ENCODE measurements at places on chromosomes 5 and 9.

DNA sequence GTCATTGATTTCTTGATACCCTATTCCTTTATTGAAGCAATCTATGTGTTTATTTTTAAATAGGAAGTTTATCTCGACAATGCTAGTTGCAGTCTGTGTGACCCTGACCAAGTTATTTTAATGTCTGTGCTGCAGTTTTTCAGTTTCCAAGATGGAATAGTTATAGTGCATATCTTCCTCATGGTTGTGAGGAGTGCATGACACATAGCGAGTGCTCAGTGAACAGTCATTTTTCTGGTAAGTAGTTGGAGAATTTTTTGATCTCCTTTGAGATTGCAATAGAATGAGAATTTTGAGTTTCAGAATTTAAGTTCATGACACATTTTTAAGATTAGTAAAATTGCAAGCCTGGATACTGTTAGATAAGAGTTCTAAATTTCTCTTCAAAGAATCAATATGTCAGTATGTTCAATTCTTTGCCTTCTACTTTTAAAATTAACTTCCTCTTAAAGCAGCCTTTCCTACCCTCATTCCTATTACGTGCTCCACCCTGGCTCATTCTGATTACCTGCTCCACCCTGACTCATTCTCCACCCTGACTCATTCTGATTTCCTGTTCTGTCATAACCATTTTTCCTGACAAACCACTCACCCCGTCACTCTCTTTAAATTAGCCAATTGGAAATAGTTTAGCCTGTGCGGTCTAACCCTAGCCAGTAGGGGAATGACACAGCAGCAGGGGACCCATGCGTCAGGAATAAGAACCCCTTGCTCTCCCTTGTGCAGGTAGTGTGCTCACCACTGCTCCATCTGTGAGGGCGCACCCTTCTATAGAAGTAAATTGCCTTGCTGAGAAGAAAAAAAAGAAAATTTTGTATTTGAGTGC, 30.7 kb downstream of the SPIN1 start:
- no peak for DNase-seq

DNA sequence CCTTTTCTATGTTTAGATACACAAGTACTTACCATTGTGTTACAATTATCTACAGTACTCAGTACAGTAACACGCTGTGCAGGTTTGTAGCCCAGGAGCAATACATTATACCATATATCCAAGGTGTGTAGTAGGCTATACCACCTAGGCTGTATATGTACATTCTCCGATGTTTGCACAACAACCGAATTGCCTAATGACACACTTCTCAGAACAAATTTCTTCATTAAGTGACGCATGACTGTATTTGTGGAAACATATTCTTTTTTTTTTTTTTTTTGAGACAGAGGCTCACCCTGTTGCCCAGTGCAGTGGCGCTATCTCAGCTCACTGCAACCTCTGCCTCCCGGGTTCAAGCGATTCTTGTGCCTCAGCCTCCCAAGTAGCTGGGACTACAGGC, 4.0 kb upstream of the RAD23B start:
- no peak for DNase-seq

DNA sequence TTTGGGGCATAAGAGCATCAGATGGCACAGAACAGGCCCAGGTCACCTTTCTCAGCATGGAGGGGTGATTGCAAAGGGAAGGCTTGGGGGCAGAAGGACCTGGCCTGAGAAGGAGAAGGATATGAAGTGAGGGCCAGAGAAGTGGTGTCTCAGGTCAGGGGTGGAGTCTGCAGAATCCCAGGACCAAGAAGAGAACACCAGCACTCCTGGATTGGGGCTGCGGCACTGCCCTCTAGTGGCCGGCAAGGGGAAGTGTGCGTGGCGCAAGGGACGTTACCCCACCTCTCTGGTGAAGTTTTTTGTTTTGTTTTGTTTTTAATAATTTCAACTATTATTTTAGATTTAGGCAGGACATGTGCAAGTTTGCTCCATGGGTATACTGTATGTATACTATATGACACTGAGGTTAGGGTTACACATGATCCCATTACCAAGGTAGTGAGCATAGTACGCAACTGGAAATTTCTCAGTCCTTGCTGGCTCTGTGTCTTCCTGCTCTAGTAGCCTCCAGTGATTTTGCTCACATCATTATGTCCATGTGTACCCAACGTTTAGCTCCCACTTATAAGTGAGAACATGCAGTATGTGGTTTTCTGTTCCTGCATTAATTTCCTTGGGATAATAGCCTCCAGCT, 1548.6 kb downstream of the EFNA5 start:
- no peak for DNase-seq

DNA sequence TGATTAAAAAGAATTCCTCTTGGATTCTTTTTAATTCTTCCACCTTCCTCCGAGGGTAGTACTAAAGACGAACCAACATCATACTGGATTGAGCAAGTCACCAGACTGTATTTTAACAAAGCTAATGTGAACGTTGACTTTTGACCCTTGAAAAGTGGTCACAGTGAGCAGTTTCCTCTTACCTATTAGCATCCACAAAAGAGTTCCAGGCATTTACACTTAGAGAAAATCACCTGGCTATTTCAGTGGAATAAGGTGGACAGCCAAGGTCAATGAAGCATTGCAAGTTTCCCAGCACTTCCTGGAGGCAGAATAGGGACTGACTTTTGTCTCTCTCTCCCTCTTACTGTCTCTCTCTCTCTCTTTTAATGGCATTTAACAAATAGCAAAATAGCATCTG, 145.1 kb upstream of the DAB2 start:
- DNase-seq: no peak

DNA sequence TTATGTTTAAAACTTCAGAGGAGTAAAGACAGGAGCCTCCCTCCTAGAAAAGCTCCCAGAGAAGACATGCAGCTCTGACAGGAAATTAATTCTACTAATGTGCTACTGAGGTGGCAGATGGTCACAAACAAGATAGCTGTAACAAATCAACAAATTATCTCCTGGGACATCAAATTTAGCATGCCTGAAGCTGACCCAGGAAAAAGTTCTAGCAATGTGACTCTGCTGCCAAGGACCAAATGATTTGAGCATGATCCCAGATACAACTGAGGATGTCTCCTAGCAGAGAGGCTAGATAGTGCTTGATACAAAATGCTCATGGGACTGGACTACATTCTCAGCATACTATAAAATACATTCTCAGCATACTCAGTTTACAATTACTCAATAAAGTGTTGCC, 413.5 kb upstream of the SMC2 start:
- no peak for DNase-seq

- DNase-seq: no peak
Observed at GRCh38 chr5:167460449-167461020, 830.9 kb upstream of the WWC1 start.

GRCh38 chr5:18375641-18376040, 741.4 kb downstream of the TAF11L14 start:
- DNase-seq: no peak

DNA sequence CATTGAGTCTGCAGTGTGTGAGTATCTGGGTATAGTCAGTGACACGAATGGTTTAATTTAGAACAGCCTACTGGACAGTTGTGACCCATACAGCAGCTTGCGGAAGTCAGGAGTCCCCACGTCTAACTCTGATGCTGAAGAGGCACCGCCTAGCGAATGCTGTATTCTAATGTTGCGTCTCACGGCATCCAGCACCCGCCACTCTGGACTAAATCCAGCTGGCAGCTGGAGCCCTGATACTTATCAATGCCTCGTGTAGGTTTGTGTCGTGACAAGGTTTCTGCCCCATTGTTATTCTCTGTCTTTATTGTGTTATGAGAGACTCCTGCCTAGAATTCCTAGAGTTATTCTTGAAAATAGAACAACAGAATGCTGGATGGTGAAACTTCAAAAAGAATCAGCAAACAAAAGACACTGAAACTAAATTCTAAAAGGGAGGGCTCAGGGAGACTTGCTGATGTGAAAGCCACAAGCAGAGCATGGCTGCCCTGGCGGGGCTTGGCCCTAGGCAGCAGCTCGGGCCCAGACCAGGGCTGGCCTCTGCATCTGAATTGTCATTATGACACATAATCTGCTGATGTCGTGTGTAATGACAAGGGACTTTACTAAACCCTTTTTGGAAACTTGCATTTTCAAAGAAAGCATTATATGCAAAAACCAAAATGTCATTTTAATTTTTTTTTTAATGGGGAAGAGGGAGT, 123.5 kb upstream of the ICE1 start:
- DNase-seq: no peak

DNA sequence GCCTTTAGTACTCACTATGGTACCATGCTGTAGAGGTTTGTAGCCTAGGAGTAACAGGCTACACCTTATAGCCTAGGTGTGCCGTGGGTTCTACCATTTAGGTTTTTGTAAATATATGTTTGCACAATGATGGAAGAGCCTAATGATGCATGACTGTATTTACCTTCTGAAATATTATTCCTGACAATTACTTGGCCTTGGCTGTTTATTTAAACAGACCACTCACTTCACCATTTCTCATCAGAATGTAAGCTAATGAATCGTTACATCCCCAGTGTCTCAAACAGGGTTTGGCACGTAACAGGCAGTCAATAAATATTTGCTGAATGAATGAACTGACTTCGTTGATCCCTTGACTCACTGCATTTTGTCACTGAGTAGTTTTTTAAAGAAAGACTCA, 93.1 kb downstream of the MED27 start:
- DNase-seq: no peak

- no peak for DNase-seq
Observed at GRCh38 chr5:14011089-14012020, 66.9 kb upstream of the DNAH5 start.

DNA sequence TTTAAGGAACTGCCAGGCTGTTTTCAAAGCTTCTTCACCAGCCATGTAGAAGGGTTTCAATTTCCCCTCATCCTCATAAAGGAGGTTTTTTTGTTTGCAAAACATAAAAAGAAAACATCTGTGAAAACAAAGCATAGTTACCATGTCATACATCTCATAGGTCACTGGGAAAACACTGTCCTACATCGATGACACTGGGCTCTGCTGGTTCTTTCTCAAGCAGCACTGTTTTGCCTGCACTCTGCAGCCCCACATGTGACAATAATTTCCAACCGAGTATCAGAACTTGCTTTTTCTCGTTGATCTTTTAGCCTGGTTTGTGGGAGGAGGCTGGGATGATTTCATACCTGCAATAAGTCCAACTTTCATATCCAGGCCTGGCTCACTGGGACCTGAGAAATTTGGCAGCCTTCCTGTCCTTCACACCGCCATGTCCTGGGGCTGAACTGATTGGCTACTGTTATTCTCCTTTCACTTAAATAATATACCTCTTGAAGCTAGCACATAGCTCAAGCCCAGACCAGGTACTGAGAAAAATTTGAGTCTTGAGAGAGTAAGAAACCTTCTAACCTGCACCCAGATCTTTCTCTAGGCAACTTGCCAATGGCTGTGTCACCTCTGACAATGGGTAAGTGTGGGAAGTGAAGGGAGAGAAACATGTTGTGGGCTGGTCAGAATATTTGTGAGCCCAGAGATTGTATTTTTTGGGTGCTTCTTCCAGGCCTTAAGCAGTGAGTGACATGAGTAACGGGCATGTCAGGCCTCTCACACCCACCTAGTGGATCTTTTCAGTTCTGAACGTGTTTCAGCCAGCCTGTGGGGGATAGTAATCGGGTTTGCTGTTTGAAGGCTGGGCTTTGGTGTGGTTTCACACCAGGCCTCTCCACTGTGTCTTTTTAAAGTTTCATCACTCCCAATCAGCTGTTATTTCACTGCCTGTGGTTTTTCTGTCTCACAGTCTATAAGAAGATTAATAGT, 502.8 kb downstream of the NTRK2 start:
- no peak for DNase-seq

GRCh38 chr5:168916266-168916665, 337.1 kb upstream of the PANK3 start:
- no peak for DNase-seq

DNA sequence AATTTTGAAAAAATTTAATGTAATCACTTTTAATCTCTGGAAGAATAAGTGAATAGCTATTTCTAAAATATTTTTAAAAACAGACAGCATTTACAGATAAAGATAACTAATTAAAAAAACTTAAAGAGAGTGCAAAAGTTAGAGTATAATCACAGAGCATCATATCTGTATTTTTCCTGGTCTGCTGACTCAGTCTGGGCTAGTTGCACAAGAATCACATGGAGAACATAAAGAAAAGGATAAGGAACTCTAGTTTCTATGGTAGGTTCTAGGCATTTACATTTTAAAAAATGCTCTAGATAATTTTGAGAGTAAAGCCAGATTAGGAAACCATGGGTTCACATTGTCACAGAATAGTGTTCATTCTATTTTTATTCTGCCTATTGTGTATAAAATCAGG, 347.4 kb downstream of the PSAT1 start:
- no peak for DNase-seq

DNA sequence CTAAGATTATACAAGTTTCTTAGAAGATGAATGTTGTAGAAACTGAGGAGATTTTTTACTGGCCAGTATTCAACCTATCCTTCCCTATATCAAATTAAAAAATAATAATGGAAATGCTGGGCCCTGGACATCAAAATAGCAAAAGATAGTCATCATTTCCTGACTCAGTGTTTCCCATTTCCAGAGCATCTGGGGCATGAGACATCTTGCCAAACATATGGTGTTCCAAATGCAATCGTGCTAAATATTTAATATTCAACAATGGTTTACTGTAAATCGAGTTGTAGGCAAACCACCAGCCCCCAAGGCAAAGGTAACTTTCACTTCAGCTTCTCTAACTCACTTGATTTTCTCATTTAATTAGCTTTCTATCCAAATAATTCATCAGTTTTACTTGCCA, 152.9 kb downstream of the FRMD3 start:
- DNase-seq: no peak

GRCh38 chr9:19387317-19387716, 7.3 kb upstream of the RPS6 start:
- DNase-seq: no peak

DNA sequence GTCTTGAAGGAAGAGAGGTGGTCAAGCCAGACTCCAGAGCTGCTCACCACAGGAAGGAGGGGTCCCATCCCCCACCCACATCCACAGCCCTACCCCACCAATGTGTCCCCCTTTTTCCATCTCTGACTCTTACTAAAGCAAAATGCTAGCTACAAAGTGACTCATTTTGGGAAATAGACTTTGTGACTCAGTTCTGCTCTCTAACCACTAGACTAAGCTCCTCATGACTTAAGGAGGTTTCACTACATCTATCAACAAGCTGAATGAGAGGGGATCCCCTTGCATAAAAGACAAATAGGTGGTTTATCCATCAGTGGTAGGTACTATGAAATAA, 35.1 kb upstream of the ADRB2 start:
- no peak for DNase-seq

DNA sequence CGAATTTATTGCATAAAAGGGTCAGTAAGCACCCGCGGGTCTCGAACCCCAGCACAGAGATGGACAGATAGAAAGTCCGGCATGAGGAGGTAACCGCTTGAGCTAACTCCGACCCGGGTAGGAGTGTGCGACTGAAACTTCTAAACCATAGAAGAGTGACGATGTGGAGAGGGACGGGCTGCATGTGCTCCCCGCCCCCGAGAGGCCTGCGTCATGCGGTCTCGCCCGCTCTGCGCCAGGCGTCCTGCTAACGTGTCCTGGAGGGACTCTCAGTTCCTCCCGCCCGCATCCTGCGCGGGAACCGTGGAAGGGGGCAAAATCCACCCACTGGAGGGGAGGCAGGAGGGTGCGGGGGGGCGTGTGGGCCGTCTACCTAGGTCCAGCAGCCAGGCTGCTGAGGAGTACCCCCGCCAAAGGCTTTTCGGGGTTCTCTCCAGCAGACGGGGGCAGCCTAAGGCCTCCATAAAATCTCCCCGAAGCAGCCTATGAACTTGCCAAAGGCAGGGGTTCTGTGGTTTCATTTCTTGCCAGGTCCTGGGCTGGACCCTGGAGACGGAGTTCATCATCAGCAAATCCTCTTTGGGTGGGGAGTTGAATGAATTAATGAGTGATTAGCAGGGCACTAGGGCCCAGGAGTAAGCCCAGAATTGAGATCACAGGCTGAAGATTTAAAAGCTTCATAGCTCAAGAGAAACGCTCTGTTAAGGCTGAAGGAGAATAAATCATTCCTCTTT, 51.9 kb downstream of the TGFBI start:
- DNase-seq: peak; percentile 44

Measured in CD4-positive, alpha-beta T cell treated with Interleukin-2 at 100 ng/mL for 4 hours (primary cell).